ENCODE measurements at places on chromosomes 11 and 22.

DNA sequence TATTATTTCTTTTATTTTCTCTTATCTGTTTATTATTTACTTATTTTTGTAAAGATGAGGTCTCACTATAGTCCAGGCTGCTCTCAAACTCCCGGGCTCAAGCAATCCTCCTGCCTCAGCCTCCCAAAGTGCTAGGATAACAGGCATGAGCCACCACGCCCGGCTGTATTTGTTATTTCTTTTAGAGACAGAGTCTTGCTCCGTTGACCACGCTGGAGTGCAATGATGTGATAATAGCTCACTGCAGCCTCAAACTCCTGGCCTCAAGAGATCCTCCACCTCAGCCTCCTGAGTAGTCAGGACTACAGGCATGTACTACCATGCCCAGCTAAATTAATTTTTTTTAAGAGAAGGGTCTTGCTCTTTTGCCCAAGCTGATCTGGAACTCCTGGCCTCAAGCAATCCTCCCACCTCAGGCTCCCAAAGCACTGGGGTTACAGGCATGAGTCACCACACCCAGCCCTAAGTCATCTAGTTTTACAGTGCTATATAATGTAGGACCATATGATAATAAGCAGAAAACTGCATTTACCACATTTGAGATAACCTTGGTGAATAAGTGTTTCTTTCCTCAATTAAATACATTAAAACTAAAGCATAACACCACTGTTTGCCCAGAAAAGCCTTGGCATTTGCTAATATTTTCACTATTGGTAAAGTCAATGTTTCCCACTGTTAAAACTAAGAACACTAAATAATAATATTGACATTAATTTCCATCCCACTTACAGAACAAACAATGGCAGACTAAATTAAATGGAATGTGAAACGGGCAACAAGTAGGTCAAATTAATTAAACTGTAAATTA lies 127.5 kb downstream of the SIK3 start:
- no peak for DNase-seq

GRCh38 chr11:67239783-67240575 lies 26.3 kb upstream of the GRK2 start:
- peak; percentile 98 for DNase-seq

- DNase-seq = peak; percentile 89
These were observed 1.4 kb downstream of the NECTIN1 start for GRCh38 chr11:119727523-119728151.

- peak; percentile 70 for DNase-seq
These were observed 101.0 kb downstream of the GGTLC2 start for GRCh38 chr22:22745225-22746060.

- no peak for DNase-seq
These were observed 101.6 kb upstream of the PARVA start for GRCh38 chr11:12275818-12276217.

DNA sequence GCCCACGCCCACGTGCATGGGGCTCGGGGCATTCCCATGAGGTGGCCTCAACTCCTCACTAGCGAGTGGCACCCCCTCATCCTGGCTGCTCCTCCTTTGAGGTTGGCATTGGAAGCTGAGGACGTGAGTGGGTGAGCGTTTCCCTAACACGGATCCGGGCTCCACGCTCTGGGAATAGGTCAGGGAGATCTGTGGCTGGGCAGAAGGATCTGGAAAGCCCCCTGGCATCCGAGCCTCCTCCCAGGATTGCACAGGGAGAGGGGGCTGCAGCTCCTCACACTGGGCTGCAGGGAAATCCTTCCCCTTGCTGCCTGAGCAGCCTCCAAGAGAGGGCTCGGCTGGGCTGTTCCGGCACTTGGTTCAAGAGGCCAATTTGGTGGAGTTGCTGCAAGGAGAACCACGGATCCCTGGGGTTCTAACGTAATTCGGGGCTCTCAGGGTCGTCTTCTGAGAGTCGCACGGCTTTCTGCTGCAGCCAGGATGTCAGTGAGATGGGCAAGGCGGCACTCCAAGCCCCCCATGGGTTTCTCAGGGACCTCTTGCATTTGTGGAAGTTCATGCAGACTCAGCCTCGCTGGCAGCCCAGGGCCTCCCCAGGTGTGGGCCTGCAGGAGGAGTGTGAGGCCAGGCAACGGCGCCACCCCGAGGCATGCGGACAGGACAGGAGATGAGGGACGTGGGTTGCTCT lies 1119.0 kb downstream of the BRD1 start:
- DNase-seq = no peak

DNA sequence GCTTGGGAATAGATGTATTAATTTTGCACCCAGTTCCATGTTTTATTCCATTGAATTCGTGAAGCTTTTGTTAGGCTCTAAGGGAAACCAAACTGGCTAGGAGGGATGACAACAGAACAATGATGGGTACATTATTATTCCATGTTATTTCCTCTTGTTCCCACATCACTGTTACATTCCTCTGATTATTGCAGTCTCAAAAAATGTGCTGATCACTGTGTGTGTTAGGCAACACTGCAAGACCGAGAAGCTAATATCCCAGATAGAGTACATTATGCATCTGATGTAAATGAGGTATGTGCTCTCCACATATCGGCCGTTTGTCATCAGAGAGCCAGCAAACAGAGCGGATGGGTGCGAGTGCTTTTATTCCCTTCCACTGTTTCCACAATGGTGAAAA lies 327.9 kb downstream of the SOX6 start:
- no peak for DNase-seq

DNA sequence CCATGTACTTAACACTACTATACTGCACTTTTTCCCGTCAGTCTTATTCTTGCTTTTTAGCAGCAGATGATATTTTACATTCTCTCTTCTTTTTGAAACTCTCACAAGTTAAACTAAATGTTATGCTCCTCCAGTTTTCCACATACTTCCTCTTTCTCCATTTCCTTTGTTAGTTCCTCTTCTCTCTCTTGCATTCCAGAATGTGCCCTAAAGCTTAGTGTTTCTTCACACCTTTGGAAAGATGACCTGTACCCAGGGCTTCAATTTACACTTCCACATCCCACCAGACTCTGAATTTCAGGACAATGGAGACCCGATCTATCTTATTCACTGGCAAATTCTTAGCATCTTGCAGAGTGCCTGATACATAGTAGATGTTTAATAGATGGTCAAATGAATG lies 51.8 kb downstream of the APIP start:
- no peak for DNase-seq

DNA sequence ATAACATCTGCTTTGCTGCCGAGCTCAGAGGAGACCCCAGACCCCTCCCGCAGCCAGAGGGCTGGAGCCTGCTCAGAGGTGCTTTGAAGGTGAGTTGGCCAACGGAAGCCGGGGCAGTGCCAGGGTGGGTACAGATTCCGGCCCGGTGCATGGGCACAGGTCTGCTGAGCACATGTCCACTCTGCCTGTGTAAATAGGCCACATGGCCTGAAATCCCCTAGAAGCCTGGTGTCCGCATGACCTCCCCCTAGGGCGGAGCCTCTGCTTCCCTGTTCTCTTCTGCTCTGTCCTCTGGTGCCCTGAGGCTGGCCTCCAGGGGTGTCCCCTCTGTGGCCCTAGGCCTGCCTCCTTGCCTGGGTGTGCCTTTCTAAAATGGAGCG lies 19.6 kb upstream of the TXNRD2 start:
- no peak for DNase-seq

DNA sequence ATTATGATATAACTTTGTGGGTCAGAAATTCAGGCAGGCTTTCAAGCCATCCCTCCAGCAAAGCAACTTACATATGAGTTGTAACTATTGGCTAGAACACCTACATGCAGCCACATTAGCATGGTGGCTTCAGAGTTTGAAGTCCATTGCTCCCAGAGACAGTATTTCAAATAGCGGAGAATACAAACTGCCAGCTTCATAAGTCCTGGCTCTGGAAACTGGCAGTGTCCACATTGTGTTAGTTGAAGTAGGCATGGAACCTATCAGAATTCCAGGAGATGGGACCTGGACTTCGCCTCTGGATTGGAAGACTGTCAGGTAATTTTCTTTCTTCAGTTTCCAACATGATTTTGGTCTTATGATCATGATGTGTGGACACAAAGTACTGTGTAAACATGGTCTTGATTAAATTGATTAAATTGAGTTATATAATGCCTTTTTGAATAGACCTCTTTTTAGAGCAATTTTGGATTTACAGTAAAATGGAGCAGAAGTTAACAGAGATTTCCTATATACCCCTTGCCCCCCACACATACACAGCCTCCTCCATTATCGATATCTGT lies 209.9 kb upstream of the NAV2 start:
- DNase-seq = no peak

GRCh38 chr11:44734843-44735381 lies 8.2 kb downstream of the TSPAN18 start:
- DNase-seq = no peak

GRCh38 chr11:44445500-44446365 lies 119.7 kb upstream of the CD82 start:
- DNase-seq = no peak

- DNase-seq = no peak
These were observed 266.8 kb downstream of the MN1 start for GRCh38 chr22:27534720-27535125.

- DNase-seq = no peak
These were observed 244.3 kb downstream of the FAM76B start for GRCh38 chr11:95545116-95545875.

Measured in ecto neural progenitor cell (in vitro differentiated cells).